Thoracic aorta (tissue), 2 donors: ENCODE measurements at places on chromosomes 2 and 18.

DNA sequence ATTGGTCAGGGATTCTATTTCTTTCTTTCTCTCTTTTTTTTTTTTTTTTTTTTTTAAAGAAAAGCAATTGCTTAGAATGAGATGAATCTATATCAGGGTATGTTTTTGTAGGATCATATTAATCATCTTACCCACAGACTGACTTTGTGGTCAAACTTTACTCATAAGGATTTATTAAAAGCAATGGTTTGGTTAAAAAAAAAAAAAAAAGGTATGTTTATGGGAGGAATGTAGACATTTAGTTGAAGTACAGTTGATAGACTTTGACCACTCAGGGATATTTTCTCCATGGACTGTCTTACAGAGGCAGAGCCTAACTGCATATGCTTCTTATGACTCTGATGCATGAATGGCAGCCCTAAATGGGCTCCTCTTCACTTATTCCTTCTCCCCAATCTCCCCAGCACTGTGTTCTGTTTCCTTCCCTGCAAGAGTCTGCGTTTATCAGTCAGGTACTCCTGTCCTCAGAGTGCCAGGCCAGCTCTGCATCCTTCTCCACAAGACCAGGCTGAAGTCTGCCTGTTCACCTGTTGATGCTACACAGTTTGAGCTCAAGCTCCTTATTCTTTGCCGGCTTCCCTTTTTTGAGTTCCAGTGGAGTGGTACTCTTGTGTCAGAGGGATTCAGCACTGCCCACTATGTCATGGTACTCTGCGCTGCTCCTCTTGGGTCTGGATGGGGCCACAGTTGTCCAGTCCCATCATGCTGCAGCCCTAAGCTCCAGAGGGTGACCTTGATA lies 24.3 kb downstream of the CRIM1 start:
- no peak overlapping the region for H3K4me3 ChIP-seq
- no peak overlapping the region for H3K27ac ChIP-seq
- no peaks in the 10 kb centered on the region for H3K36me3 ChIP-seq
- no peaks in the 10 kb centered on the region for H3K27me3 ChIP-seq
- DNase-seq = no peak
- H3K4me1 ChIP-seq = peaks cover 31% of the 10 kb centered on the region

GRCh38 chr18:77894060-77894459 lies 644.4 kb downstream of the GALR1 start:
- no peaks in the 10 kb centered on the region for H3K4me1 ChIP-seq
- H3K27me3 ChIP-seq = no peaks in the 10 kb centered on the region
- no peaks in the 10 kb centered on the region for H3K36me3 ChIP-seq
- no peak overlapping the region for H3K27ac ChIP-seq
- DNase-seq = no peak

DNA sequence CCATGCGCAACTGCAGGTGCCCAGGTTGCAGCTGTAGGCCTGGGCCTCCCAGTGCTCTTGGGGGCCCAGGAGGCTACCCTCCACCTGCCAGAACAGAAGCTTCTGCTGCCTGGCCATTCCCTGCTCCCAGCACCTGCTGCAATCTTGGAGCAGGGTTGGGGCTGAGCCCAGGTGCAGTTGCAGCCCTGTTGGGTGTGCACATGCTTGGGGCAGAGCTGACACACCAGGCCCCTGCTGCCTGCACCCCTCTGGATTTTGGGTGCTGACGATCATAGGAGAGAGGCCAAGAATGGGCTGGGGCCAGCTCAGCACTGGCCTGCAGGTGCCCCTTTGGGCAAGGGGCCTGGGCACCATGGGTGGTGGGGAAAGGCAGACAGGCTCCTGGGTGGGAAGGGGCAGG lies 20.5 kb upstream of the SP140L start:
- no peaks in the 10 kb centered on the region for H3K27me3 ChIP-seq
- H3K4me1 ChIP-seq = no peaks in the 10 kb centered on the region
- H3K27ac ChIP-seq = no peak overlapping the region
- no peak overlapping the region for H3K4me3 ChIP-seq
- no peaks in the 10 kb centered on the region for H3K36me3 ChIP-seq

GRCh38 chr2:40680547-40680946 lies 228.7 kb upstream of the SLC8A1 start:
- no peaks in the 10 kb centered on the region for H3K36me3 ChIP-seq
- no peak overlapping the region for H3K27ac ChIP-seq
- DNase-seq = no peak
- peak overlapping the region; percentile 41 for H3K4me3 ChIP-seq
- H3K4me1 ChIP-seq = peaks cover 6% of the 10 kb centered on the region

DNA sequence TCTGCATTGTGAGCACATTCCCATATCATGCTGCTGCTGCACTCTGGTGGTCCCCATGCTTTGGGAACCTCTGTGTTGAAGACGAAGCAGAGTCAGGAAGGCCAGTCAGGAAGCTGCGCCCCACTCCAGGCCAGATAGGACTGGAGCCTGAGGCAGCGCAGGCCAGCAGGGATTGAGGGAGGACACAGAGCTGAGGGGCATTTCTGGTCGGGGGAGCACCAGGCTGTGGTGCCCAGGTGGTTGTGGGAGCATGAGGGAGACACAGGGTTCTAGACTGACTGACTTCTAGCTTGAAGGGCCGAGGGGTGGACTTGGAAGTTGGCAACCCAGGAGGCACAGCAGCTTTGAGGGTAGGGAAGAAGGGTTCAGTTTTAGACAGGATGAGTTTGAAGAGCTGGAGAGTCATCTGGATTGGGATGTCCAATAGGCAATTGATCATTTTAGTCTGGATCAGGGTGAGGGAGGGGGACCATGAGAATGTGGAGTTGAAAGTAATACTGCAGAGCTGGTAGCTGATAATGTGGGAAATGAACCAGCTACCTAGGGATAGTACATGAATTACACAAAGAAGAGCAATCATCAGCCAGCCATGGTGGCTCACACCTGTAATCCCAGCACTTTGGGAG lies 1.4 kb upstream of the ACTG2 start:
- H3K4me1 ChIP-seq = peaks cover 49% of the 10 kb centered on the region
- no peak overlapping the region for H3K4me3 ChIP-seq
- peak overlapping the region; percentile 93 for H3K27ac ChIP-seq
- no peak for DNase-seq
- H3K27me3 ChIP-seq = no peaks in the 10 kb centered on the region
- H3K36me3 ChIP-seq = no peaks in the 10 kb centered on the region

- H3K4me1 ChIP-seq = no peaks in the 10 kb centered on the region
- no peaks in the 10 kb centered on the region for H3K27me3 ChIP-seq
- DNase-seq = no peak
Measured at GRCh38 chr18:53862921-53863320, 361.5 kb downstream of the MBD2 start.

DNA sequence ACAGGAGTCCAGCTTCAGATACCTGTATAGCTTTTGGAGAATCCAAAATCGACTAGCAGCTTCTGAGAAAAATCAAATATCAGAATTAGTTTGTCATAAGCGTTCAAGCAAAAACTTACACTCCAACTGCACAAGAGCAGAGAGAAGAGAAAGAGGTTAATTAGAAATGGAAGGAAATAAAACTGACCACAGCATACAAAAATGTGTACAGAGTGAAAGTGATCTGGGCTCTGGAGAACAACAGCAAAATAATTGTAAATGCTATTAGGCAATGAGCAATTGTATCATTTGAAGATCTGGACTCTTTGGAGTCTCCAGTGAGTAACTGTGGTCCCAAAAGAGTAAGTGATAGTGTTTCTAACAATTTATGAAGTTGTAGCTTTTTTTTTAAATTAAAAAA lies 867.3 kb downstream of the TRIB2 start:
- no peak for DNase-seq
- H3K4me1 ChIP-seq = no peaks in the 10 kb centered on the region
- no peak overlapping the region for H3K27ac ChIP-seq
- no peaks in the 10 kb centered on the region for H3K36me3 ChIP-seq

DNA sequence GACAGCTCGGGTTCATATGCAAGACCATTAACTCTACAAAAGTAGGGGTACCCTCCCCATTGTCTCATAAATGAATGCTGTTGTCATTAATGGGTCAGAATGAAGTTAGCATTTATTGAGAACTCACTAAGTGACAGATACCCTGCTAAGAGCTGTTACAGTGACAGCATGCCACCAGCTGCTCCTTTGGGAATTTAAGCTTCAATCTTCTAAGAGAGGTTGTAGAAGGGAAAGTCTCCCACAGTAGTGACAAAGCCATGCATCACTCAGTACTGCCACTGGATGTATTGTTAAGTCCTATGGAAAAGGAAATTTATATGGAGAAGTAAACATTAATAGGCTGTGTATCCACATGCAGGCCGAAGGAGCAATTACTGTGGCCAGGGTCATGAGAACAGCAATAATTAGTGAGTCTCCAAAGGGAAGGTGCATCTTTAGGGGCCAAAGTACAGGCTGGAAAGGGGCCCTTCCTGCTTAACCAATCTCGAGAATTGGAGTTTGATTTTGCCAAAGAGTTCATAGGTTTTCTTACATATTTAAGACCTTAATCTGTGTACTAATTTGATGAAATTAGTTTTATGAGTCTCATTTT lies 64.5 kb upstream of the FAM124B start:
- no peak for DNase-seq
- H3K4me1 ChIP-seq = no peaks in the 10 kb centered on the region
- H3K4me3 ChIP-seq = no peak overlapping the region
- H3K27ac ChIP-seq = no peak overlapping the region

GRCh38 chr2:191824398-191824797 lies 22.5 kb downstream of the CAVIN2 start:
- H3K27me3 ChIP-seq = no peaks in the 10 kb centered on the region
- no peaks in the 10 kb centered on the region for H3K4me1 ChIP-seq
- DNase-seq = no peak
- no peaks in the 10 kb centered on the region for H3K36me3 ChIP-seq

DNA sequence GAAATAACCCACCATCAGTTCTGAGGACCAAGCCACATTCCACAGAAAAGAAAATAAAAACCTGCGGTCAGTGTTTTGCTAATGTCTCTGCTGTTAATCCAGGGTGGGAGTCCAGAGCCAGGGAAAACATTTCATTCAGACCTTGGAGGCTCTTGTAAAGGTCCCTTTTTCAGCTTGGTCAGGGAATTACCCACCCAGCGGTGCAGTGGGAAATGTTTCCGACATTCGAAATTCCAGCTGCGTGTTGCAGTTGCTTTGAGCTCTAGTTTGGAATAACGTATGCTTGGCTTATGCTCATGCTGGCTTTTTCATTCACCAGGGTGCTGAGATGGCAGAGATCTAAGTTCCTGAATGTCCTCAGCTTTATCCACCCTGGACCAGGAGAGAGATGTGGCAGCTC lies 219.1 kb downstream of the TRIB2 start:
- no peaks in the 10 kb centered on the region for H3K36me3 ChIP-seq
- peaks cover 10% of the 10 kb centered on the region for H3K4me1 ChIP-seq
- H3K27ac ChIP-seq = peak overlapping the region; percentile 12
- H3K4me3 ChIP-seq = peak overlapping the region; percentile 40
- no peaks in the 10 kb centered on the region for H3K27me3 ChIP-seq

GRCh38 chr2:154452906-154453493 lies 245.5 kb upstream of the KCNJ3 start:
- no peak for DNase-seq
- no peaks in the 10 kb centered on the region for H3K4me1 ChIP-seq
- no peak overlapping the region for H3K27ac ChIP-seq
- no peaks in the 10 kb centered on the region for H3K27me3 ChIP-seq
- H3K4me3 ChIP-seq = no peak overlapping the region

DNA sequence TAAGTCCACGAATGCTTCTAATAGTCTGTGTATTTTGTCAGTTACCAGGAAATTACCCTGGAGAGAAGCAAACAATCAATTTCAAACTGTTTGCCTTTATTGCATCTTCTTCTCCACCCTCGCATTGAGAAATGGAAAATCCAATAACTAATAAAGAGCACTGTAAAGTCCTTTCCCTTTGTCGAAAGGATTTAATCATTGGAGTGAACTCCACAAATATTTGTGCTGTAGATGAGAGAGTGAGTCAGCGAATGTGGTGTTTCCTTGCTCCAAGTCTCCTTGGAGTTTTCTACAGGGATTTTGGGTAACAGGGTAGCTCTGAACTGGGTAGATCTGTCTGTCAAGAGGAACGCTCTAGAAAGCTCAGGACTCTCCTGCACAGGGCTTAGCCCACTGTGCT lies 240.2 kb downstream of the KCNS3 start:
- no peaks in the 10 kb centered on the region for H3K36me3 ChIP-seq
- no peak overlapping the region for H3K27ac ChIP-seq
- H3K4me3 ChIP-seq = no peak overlapping the region
- H3K27me3 ChIP-seq = no peaks in the 10 kb centered on the region
- peaks cover 16% of the 10 kb centered on the region for H3K4me1 ChIP-seq

DNA sequence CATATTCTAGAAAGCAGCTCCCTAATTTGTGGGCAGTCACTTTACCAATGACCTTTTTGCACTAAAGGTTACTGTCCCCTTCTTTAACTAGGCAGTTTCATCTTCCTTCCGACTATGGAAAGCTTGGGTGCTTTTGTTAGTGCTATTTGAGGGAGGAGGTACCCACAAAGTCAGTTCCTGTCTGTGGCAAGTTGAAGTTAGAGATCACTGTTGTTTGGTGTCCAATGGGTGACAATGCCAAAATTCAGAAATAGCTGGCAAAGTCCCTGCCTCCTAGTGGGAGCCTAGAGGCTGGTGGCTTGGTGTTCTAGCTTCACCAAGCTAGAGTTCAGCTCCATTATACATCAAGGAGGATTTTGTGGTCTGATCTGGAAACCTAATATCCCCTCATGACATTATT lies 87.1 kb upstream of the PNPT1 start:
- no peak overlapping the region for H3K27ac ChIP-seq
- no peaks in the 10 kb centered on the region for H3K4me1 ChIP-seq
- H3K36me3 ChIP-seq = no peaks in the 10 kb centered on the region
- DNase-seq = no peak
- H3K4me3 ChIP-seq = no peak overlapping the region

DNA sequence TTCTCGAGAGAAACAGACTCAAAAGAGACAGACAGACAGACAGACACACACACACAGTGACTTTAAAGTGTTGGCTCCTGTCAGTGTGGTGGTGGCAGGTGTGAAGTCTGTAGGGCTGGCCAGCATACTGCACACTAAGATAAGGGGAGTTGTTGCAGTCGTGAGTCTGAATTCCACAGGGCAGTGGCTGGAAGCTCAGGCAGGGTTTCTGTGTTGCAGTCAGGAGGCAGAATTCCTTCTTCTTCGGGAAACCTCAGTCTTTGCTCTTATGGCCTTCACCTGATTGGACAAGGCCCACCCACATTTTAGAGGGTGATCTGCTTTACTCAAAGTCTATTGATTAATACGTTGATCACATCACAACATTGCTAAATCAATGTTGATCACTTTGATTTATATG lies 478.4 kb upstream of the HS6ST1 start:
- no peak for DNase-seq
- no peak overlapping the region for H3K4me3 ChIP-seq
- no peaks in the 10 kb centered on the region for H3K4me1 ChIP-seq
- no peaks in the 10 kb centered on the region for H3K36me3 ChIP-seq

- no peaks in the 10 kb centered on the region for H3K36me3 ChIP-seq
- H3K4me1 ChIP-seq = no peaks in the 10 kb centered on the region
- no peak overlapping the region for H3K4me3 ChIP-seq
- no peaks in the 10 kb centered on the region for H3K27me3 ChIP-seq
Measured at GRCh38 chr2:106983305-106983704, 97.3 kb upstream of the ST6GAL2 start.

- H3K27me3 ChIP-seq = no peaks in the 10 kb centered on the region
- H3K27ac ChIP-seq = no peak overlapping the region
- DNase-seq = peak; percentile 28
- no peaks in the 10 kb centered on the region for H3K36me3 ChIP-seq
- no peak overlapping the region for H3K4me3 ChIP-seq
Measured at GRCh38 chr2:234550511-234551107, 53.7 kb upstream of the ARL4C start.
